G401 (cell line): ENCODE measurements at places on chromosomes 13 and 19.

DNA sequence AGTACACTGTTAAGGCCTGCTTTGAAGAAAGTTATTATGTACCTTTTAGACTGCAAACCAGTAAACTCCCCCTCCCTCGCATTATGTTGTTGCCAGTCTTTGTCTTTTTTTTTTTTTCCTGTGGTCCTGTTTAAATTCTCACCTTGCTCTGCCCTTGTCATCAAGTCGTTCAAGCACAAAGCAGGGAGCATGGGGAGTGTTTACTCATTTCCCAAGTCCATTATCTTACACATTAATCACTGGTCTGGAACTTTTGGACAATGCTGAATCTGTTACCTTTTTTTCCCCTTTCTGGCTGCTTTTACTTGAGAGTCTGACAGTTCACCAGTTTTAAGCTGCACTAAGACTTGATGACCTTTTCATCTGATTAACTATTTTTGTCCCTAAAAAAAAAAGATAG, 108.2 kb downstream of the DACH1 start:
- no peak for DNase-seq

DNA sequence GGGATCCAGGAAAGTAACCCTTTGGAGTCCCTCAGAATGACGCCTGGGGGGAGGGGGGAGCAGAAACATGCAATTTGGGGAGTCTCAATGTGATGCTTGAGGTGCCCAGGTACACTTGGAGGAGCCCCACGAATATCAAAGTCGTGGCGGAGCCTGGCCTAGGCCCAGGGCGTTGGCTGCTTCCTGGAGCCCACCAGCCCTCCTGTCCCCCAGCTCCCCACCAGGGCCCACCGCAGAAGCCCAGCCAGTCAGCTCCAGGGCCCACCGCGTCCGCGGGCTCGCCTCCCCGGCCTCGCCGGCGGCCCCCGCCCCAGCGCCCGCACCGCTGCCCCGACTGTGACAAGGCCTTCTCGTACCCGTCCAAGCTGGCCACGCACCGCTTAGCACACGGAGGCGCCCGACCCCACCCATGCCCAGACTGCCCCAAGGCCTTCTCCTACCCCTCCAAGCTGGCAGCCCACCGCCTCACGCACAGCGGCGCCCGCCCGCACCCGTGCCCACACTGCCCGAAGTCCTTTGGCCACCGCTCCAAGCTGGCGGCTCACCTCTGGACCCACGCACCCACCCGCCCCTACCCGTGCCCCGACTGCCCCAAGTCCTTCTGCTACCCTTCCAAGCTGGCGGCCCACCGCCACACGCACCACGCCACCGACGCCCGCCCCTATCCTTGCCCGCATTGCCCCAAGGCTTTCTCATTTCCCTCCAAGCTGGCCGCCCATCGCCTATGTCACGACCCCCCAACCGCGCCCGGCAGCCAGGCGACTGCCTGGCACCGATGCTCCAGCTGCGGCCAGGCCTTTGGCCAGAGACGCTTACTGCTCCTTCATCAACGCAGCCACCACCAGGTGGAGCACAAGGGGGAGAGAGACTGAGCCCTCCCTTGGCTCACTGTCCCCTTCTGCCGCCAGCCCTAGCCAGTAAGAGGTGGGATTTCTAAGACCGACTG, 2.1 kb downstream of the ZNF575 start:
- peak; percentile 87 for DNase-seq

DNA sequence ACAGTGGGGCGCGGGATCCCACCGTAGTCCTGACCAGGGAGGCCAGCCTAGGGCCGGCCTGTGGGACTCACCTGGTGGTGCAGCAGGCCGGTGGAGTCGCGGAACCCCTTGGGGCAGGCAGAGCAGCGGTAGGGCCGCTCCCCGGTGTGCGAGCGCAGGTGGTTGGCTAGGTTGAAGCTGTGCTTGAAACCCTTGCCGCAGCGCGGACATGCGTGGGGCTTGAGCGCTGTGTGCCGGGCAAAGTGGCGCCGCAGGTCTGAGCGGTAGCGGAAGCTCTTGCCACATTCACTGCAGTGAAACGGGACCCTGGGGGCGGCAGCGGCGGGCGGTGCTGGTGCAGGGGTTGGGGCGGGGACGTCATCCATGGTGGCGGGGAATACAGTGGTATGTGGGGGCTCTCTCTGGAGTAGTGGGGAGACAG, 1.8 kb downstream of the FIZ1 start:
- DNase-seq = no peak

DNA sequence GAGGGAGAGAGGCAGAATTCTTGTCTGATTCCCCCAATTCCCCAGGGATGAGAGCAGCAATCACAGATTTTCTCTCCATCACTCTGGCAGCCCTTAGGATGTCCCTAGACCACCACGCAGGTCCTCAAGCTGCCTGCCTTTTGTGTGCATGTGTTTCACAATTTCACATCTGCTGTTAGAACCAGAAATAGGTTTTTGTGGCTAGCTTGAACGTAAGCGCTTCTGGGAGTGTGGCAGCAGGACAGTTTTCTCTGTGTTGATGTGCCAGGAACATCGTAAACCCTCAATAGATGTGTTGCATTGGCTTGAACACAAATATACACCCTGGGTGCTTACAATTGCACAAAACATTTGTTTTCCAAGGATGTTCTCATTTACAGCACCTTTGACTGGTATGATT, 78.8 kb upstream of the TMTC4 start:
- DNase-seq = no peak

GRCh38 chr13:20351281-20352022, 119.3 kb upstream of the GJB6 start:
- no peak for DNase-seq
